ENCODE measurements at places on chromosomes 11 and 22.

- no peak for DNase-seq
Measured at GRCh38 chr11:45895553-45896259, 10.3 kb downstream of the MAPK8IP1 start.

- peak; percentile 56 for DNase-seq
Measured at GRCh38 chr22:41382098-41382578, 396 bp downstream of the TEF start.

DNA sequence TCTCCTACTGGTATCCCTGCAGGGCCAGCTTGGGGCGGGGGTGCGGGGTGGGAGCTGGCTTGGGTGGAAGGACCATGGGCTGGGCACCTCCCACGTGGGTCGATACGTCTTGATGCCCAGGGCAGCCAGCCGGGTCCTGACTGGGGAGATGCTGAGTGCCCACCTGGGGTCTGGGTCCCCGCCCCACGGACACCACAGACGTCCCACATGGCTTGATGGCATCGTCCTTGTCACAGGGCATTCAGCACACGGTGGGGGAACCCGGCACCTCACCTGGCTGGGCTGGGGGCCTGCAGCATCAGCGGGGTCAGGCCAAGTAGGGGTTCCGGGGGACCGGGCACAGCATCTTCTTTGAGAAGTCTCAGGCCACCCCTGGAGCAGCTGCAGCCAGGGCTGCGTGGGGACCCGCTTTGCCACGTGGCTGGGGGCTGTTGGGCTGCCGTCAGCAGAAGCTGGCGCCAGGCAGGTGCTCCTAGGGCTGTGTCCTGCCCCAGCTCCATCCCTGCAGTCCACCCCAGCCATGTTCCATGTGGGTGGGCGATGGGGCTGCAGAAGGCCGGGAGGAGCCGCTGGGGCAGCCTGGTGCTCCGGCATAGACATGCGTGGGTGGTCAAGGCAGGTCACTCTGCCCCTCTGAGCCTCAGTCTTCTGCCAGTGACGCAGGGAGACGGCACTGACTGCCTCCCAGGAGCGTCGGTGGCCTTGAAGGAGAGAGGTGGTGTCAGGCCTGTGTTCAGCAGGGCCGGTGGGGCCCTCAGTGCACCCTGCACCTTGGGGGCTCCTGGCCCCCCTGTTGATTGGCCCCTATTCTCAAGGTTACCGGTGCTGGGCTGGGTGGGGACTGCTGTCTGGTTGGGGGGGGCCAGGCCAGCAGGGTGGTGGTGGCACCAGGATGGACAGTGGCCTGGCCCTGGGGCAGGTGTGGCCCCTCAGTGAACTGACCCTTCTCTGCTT, 8.4 kb downstream of the SELENOO start:
- DNase-seq, result no peak

- no peak for DNase-seq
Measured at GRCh38 chr11:5737091-5737490, 843 bp downstream of the OR56B1 start.

DNA sequence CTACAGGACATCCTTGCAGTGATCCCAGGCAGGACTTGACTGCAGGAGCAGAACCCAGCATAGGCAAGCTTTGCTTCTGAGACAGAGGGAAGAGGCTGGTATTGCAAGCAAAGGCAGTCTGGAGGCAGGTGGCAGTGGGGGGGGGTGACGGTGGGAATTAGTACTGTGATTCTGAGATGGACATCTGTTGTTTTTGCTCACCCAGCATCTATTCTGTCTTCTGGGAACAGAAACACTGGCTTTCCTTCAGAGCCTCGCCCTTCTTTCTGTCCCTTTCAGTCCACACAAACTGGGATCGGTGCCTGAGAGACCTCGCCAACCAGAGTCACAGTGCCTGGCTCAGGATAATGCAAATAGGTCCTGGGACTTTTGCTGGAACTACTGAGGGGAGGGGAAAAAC, 31.2 kb upstream of the RASL10A start:
- no peak for DNase-seq

- no peak for DNase-seq
Measured at GRCh38 chr22:20131597-20131858, at the start of gene ZDHHC8. Gene ZDHHC8 (plus strand): TSS chr22:20131804. CDS start chr22:20131948, 144 bp downstream.

DNA sequence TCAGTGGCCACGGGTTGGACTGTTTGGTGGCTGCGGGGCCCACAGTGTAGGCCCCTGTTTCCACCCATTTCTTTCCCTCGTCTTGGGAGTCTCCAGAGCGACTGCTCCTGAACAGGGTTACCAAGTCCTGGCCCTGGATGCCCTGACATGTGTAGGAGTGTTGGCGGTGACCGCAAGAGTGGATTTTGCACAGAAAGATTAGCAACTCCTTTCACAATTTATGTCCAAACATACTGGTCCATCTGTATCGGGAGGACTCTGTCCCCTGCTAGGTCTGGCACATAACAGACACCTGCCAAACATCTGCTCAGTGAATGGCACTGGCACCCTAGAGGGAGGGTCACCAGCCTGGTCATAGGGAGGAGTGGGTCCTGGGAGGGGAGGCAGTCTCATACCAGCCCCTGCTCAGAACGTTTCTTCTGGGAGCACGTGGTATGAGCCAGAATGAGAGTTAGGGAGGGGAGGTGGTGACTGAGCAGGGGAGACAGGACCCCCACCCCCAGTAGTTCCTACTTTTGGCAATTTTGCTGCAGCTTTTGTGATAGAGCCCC, 3.4 kb upstream of the APOA1 start:
- no peak for DNase-seq

GRCh38 chr11:35539781-35540281, 14.4 kb upstream of the PAMR1 start:
- DNase-seq, result no peak

GRCh38 chr22:42719656-42720262, 911 bp downstream of the A4GALT start:
- no peak for DNase-seq

GRCh38 chr11:45075519-45075918, 70.9 kb upstream of the PRDM11 start:
- DNase-seq, result no peak

DNA sequence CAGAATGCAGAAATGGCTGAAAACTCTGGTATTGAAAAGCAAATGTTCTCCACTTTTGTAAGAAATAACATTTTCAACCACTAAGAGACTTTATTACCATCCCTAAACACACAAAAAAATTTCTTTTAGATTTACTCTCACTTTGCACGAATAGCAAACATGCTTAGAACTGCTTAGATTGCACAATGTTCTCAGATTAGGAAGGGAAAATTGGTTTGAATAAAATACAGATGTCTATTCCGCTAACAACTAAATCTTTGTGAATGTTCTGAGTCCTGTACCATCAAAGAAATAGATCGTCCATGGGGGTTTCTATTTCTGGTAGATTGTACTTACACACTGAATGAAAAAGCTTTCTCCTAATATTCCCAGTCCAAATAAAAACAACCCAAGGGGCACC, 40.1 kb downstream of the BDNF start:
- DNase-seq, result no peak

DNA sequence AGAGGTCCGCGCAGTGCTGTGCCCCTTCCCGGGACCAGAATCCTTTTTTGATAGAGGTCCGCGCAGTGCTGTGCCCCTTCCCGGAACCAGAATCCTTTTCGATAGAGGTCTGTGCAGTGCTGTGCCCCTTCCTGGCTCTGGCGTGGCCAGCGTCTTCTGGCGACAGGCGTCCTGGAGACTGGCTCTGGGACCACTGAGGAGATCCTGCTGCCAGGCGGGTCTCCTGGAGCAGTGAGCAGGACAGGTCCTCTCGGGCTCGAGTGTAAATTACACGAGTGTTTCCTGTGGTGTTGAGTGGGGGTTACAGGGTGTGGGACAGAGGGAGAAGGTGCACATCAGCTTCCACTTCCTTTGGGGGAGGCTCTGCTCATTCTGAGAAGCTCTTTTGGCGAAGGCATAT, 98.1 kb downstream of the TBC1D22A start:
- DNase-seq, result no peak

DNA sequence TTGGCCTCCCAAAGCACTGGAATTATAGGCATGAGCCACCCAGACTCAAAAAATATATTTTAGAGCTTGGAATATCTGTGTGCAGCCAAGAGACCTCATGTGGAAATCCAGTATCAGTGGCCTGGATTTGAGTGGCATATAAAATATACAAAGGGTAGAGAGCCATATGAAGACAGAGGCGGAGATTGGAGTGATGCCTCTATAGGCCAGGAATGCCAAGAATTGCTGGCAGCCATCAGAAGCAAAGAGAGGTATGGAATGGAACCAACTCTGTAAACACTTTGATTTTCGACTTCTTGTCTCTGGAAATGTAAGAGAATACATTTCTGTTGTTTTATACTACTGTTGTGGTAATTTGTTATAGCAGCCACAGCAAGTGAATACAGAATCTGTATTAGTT, 123.0 kb downstream of the PLEKHA7 start:
- DNase-seq, result no peak

DNA sequence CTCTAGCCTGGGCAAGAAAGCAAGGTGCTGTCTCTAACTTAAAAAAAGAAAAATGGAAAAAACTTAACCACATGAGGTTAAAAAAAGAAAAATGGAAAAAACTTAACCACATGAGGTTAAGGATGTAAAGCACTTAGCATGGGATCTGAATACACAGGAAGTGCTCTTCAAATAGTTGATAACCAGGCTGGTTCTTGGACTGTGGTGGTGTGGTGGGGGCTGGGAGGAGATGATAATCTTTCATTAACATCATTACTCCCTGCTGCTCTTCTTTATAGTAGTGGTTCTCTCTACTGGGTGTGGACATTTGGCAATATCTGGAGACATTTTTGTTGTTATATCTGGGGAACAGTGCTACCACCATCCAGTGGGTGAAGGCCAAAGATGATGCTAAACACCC, 88.4 kb downstream of the TTC17 start:
- DNase-seq, result no peak

DNA sequence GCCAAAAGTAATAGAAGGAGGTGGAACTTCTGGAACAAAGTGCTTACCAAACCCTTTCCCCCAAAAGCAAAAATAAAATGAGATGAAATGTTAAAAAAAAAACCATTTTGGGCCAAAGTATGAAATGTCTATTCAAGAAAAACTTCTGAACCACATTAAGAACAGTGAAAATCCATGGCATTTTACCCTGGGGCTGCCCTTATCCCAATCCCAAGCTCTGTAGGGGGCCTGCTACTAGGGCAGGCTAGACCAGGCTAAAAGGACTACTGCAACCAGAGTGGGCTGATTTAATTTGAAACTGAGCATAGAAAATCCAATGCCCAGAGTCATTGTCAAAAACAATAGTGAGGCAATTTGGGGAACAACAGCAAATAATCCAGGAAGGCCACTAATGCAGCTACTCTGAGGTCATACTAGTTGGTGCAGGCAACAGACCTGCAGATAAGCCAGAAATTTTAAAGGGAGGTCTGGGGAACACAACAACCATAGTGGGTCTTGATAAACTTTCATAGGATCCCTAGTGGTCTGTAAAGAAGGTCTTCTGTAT, 99.4 kb downstream of the RELT start:
- no peak for DNase-seq

DNA sequence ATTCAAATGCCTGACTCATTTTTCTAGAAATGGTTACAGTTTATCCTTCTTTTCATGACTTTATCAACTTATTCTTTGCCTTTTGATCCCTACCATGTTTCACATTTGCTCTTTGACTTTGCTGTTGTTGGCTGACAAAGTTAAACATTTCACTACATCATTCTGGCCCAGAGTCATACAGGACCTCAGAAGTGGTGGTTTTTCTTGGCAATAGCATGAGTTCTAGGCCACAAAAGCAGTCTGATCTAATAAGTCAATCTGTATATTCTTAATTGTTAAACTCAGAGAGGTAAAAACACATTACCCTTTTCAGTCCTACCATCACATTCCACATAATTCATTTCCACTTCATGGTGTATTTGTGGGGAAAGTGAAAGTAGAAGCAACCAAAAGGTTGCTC, 763.2 kb upstream of the TENM4 start:
- DNase-seq, result no peak

DNA sequence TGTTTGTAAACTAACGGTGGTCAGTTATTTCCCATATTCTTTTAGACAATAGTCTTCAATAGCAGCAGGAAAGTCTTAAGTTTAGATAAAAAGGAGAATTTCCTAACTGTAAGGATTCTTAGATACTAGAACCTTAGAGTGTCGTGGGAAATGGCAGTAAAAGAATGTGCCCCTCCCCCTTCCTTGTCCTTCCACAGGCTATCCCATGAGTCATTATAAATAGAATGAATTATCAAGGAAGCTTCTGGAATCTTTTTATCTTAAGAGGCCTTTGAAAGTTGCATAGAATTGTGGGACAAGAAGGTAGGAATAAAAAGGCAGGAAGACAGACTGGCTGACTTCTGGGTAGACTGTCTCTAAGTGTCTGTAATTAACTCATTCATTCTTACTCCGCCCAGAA, 165.2 kb upstream of the TBCEL start:
- DNase-seq, result no peak

DNA sequence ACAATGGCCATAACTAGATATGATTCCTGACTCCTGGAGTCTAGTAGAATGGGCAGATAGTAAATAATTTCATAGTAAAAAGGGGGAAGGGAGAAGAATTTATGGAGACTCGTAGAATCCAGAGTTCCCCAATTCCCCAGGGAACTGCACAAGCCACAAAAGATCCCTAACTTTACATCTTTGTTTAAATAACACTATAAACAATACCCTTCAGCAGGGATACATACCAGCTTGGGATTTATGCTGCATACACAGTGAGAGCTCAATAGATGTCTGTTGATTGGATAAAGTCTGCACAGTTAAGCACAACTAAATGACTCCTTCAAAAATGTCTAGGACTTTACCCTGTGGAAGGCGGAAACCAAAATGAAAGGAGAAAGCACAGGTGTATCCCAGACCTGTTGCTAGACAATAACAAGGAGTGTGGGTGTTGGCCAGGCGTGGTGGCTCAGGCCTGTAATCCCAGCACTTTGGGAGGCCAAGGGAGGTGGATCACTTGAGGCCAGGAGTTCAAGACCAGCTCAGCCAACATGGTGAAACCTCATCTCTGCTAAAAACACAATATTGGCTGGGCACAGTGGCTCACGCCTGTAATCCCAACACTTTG, 6.8 kb downstream of the SLC35F2 start:
- no peak for DNase-seq

DNA sequence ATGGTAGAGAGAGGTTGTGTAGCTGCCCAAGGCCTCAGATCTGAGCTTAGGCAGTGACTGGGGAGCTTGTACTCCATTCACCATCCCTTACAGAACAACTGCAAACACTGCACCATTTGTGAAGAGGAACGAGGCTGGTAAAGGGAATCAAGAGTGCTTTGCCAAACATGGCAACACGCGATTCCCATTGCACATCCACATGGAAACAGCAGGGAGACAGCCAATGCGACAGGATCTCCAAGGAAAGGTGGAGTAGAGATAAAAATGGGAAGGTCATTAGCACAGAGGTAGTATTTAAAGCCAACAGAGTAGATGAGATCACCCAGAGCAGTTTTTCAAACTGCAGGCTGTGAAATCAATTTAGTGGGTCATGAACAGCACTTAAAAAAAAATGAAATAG, 42.0 kb downstream of the TCF20 start:
- no peak for DNase-seq

DNA sequence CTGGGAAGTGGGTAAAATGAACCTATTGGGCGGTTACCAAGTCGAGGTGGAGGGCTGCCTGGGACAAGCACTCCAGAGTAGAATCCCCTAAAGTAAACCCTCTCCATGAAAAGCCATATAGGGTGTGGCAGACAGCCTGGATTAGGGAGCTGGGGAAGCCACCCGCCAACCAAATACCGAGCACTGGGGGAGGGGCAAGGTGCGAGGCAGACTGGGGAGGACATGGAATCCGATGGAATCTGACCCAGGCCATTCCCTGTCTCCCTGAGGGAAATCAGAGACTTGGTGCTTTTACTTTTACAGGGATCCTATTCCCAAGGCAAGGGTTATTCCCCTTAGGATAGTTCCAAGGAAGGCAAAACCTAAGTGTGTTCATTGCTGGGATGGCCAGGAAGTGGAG, 130.9 kb upstream of the HSD17B12 start:
- DNase-seq, result no peak

Measured in stimulated activated CD4-positive, alpha-beta T cell treated with anti-CD3 and anti-CD28 coated beads, Interleukin-4, amount 100 ng/mL, for 4 hours (primary cell).